Non-pigmented ciliary epithelial cell (primary cell): ENCODE measurements at places on chromosomes 6 and 20.

DNA sequence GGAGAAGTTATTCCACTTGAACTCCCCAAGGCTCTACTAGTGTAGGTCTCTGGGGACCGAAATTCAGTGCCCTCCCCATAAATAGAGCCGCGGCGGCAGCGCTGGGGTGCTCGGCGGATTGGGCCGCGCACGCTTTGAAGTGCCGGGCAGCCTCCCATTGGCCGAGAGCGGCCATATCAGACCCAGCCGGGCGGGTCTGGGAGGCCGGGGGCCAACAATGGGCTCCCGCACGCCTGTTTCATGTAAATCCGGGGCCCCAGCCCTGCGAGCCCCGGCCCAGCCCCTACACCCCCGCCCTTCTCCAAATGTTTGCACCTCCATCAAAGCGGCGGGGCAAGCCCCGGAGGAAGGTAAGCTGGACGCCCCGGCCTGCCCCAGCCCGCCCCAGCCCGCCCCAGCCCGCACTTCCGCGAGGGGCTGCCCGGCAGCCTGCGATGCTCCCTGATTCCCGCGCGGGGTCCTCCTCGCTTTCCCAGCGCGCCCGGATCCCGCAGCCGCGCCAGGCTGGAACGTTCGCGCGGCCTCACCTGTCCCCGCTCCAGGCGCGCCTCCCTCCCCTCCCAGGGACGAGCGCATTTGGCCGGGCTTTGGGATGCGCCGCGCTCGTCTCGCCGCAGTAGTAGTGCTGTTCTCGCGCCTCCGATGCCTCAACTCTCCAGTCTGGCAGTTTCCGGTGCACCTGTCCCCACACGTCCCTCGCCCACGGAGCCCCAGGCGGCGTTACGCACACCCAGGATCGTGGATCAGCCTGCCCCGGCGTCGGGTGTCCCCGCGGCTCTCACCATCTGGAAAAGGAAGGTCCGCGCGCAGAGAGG lies at the start of gene TBXT:
TBXT (minus strand) TSS at position 51 of the 815 bp plus-strand sequence. CDS start 260 bp downstream, outside the sequence.
- DNase-seq = no peak

GRCh38 chr6:141677598-141678211 lies 455.0 kb upstream of the GJE1 start:
- DNase-seq = no peak

DNA sequence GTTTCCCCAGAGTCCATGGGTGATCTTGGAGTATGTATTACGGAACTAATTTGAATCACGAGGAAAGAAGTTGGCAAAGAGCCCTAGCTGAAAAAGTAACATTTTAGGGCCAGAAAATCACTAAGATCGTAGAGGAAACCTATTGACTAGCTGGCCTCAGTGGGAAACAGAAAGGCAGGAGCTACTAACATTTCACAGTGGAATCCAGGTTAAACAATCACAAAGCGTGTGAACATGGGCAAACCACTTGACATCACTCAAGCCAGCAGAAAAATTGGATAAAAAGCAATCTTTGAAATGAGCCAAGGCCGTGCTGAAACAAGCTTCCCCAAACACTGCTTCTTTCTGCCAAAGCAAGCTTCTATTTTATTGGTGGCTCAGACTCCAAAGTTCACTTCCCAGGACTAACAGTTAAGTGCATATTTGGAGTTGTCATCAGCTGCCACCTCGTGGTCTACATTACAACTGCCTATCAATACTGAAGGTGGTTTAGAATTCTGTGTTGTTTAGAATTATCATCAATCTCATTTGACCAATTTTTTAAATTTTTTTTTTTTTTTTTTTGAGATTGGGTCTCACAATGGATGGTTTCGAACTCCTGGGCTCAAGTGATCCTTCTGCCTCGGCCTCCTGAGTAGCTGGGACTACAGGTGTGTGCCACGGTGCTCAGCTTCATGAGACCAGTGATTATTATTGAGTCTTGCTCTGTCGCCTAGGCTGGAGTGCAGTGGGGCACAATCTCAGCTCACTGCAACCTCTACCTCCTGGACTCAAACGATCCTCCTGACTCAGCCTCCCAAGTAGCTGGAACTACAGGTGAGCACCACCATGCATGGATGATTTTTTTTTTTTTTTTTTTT lies 10.6 kb downstream of the RPS10 start:
- no peak for DNase-seq

DNA sequence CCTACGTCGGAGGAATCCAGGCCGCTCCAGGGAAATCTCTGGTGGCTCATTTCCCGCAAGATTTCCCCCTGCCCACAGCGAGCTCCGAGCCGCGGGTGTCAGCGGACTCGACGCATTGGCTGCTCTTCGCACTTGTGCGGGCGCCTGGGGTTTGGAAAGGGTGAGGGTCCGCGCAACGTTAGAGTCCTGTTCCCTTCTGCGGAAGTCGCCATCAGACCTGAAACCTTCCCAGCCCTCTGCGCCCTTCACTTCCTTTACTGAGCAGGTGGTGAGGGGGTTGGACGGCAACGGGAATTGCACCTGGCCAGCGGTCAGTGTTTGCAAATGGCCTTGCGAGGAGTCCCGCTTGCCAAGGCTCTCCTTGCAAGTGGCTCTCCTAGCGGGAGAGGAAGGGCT lies 8.4 kb downstream of the PAX1 start:
- DNase-seq = no peak

- DNase-seq = no peak
Observed at GRCh38 chr6:55941702-55942101, 66.3 kb upstream of the BMP5 start.

DNA sequence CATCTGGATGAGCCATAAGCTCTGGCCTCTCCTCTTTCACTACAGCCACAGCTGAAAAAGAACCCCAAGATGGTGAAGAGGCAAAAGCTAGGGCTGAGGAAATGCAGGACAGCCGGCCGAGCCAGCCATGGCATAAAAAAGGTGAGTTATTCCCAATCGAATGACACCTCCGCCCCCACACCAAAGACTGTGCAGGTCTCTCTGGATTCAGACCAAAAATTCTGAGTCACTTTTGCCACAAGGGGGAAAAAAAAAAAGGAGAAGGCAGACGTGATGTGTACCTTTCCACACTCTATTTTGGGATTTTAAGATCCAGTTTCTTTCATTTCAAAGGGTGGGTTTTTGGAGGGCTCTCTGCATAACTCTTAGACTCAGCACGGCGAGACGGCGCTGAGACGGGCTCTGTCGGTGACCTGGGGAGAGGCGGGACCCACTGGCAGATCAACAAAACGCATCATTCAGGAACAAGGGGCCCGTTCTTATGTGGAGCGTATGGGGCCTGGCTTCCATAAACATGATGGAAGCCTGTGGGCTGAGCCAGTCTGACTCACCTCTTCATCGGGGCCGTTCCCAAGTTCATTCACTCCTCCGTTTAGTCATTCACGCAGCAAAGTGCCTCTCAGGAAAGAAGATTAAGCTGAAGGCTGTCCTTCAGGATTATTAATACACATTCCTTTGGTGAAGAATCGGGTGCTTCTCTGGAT lies 54.8 kb downstream of the NFATC2 start:
- peak; percentile 63 for DNase-seq

- DNase-seq = no peak
Observed at GRCh38 chr20:33676121-33676520, 1.9 kb upstream of the NECAB3 start.

DNA sequence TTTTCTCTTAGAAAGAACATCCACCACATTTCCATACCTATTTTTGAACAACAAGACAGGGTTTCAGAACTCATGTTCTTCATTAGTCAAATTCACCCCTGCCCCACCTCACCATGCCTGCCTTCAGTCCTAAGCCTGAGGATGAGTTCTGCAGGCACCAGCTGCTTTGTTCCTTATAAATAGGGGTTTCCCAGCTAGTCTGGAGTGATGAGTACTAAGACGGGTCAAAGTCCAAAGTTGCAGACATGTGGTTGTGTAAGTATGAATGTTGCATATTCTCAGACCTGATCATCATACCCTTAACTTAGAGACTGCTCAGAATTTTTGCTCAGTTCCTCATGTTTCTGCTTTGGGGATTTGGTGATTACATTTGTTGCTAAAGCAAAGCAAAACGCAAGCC lies 257.7 kb upstream of the CDYL start:
- peak; percentile 53 for DNase-seq

GRCh38 chr6:149468179-149468578 lies 16.6 kb downstream of the ZC3H12D start:
- DNase-seq = no peak

- DNase-seq = no peak
Observed at GRCh38 chr20:20571068-20571780, 141.2 kb downstream of the RALGAPA2 start.

DNA sequence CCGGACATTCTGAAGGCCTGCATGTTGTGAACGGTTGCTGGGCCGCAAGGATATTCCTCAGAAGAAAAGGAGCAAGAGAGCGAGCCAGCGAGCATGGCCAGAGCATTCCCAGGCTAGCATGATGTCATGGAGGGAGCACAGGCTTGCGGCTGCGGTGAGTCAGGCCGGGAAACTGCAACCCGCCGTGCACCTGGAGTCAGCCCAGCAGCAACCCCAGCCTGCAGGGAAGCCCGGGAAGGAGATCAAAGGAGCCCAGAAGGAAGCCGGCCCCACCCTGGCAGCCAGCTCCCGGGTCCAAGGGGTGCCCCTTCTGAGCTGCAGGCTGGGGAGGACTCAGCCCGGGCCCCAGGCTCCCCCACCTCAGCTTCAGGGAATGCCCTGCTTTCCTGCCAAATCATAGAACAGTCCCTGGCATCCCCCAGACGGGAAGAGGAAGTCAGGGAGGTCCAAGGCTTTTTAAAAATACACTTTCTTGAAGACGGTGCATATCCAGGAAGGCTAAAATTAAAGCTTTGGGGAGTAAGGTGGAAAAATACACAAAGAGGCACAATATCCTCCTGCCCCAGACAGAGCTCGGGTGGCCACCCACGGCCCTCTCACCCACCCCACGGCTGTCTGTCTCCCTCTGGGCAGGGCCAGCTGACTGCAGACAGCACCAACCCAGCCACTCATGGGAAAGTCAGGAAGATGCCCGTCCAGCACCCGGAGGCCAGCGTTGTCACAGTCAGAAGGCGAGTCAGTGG lies 53.7 kb downstream of the BMP7 start:
- peak; percentile 72 for DNase-seq

GRCh38 chr6:138272533-138273315 lies 54.4 kb upstream of the PBOV1 start:
- DNase-seq = no peak

DNA sequence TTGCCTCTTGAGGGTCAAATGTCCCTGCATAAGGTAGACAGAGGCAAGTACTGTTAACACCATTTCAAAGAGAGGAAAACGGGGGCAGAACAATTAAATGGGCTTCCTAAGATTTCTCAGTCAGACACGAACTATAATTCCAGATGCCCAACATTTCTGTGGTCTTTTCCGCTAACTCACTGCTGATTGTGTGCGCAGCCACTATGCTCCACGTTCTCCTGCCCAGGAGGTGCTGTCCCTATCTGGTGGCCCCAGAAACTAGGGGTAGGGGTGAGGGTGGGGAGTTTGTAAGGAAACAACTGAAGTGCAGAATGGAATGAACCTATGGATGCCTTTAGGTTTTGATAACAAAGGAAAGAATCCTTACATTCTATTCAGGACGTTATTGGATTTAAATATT lies 86.1 kb upstream of the BACH2 start:
- DNase-seq = no peak
